ENCODE measurements at places on chromosomes 7 and 10.

DNA sequence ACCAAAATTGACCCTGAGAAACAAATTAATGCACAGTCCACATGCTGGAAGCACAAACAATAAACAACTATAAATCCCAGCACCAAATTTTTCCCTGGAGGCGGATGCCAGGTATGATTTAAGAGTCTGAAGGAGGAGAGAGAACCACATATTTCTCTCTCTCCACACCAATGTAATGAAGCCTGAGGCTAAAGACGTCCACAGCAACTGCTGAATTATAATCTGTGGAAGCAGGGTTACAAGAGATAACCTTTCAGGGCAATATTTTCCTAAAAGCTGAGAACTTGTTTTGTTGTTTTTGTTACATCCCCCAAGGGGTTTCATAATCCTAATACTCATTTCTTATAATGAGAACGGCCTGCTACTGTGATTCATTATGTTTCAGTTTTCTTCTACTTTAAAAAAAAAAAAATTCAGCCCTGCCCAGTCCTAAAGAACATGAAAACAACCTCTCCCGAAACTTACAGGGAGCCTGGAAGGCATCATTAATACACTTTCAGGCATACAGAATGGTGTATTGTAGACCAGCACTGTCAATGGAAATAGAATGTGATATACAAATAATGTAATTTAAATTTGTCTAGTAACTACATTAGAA, 48.5 kb upstream of the ABLIM1 start:
- DNase-seq, result no peak

DNA sequence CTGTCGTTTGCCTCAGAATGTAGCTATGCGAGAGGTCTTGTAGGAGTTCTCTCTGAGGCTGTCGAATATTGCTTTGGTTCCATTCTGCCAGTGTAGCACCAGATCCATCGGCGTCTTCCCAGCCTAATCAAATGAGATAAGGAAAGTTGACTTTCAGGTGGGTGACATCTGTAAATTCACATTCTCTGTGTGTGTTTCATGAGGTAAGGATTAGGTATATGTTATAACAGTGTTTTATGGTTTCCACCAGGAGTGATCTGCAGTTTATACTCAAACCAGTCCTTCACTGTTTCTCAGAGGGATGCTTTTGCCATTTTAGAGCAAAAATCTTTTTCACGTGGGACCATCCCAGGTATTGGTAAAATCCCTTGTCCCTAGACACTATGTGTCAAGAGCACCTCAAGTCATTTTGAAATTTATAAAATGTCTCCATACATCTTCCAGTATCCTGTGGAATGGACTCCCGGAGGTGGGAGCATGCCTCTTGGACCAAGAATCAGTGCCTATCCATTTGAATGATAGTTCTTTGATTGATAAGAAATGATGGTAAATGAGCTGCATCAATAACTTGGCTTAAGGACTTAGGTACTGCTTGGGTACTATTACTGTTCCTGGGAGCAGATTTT, 7.9 kb downstream of the ANKRD1 start:
- no peak for DNase-seq

- no peak for DNase-seq
Measured at GRCh38 chr10:122122493-122122892, 133.5 kb downstream of the TACC2 start.

- DNase-seq, result no peak
Measured at GRCh38 chr7:151469281-151469680, 29.3 kb upstream of the CRYGN start.

All from Kasumi-1 (cell line).